Fibroblast of pulmonary artery (primary cell): ENCODE measurements at places on chromosomes 1 and 21.

- DNase-seq = no peak
Observed at GRCh38 chr1:113898241-113898814, 6.3 kb downstream of the AP4B1 start.

- no peak for DNase-seq
Observed at GRCh38 chr1:204017032-204017431, 55.9 kb upstream of the SOX13 start.

DNA sequence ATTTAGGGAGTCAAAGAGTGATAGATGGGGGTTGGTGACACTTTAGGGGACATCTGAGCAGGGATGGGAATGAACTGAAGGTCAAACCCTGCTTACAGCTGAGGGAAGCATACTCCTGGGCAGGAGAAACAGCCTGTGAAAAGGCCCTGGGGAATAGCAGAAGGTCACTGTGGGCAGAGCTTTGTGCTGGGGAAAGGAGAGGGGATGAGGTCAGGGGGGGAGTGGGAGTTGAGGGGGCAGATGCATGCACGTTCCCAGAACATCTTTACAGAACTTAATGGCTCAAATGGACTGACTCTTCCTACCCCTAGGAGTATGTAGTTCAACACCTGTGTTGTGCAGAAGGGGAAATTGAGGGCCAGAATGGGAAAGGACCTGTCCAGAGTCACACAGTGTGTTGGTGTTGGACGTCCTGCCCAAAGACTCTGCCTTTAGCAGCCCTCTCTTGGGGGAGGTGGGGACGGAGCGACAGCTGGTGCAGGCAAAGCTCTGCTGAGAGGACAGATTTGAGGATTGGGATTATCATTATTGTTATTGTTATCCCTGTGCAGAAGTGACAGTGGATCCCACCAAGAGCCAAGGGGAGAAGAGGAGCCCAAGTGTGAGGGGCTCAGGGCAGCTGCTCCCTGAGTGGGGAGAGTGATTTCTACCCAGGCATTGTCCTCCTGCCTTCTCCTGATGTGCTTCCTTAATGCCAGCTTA, 116.5 kb downstream of the PTPRU start:
- no peak for DNase-seq

- DNase-seq = peak; percentile 98
Observed at GRCh38 chr1:183244466-183244865, 58.4 kb downstream of the LAMC2 start.

DNA sequence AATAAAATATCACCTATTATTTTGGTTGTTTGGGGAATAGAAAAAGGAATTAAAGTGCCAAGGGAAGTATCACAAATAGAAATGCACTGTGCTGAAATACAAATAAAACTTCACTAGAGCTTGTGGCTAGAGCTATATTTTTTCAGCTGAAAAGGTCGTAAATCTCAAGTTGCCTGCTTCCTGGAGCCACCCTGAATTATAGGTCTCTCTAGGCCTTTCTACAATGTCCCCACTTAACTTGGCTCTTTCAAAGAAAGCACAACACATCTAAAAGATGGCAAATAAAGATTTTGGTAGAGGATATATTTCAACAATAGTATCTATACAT, 5.0 kb upstream of the RNF2 start:
- no peak for DNase-seq

- DNase-seq = no peak
Observed at GRCh38 chr1:218852527-218852926, 321.2 kb upstream of the LYPLAL1 start.

- DNase-seq = no peak
Observed at GRCh38 chr1:229058111-229058561, 212.8 kb upstream of the RAB4A start.

DNA sequence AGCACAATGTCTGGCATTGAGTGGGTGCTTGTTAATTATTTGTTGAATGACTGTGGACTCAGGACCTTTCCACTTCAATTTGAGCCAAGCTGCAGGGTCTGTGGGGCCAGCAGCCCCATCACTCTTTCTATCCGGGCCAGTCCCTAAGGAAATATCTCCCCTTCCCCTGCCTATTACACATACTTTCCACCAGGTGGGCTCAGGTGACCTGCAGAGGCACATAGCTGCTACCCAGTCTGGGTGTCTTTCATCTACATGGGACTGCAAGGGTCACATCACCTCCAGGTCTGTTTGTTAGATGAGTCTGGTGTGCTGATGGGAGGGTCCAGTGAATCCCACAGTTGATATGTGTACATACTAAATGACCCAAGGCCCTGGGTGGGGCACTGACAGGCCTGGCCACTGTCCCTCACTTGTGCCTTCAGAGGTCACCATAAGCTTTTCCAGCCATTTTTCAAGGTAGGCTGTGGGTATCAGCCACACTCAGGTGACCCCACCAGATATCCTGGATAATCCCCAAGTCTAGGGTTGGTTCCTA, 59.5 kb upstream of the KDM4A start:
- no peak for DNase-seq

DNA sequence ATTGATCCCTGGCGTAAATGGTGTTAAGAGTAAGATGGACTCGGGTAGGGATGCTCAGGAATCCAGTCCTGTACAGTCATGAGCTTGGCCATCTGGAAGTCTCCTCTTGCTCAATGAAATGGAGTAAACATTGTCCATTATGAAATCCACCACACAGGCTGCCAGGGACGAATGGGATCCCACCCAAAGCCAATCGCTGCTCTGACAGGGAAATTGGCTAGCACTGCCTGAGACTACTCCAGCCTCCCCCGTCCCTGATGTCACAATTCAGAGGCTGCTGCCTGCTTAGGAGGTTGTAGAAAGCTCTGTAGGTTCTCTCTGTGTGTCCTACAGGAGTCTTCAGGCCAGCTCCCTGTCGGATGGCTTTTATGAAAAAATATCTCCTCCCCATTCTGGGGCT, at the start of gene HSD11B1:
Gene HSD11B1 (plus strand): TSS at position 263 of the 400 bp plus-strand sequence. CDS start 97 bp downstream, at position 360.
- DNase-seq = peak; percentile 99

DNA sequence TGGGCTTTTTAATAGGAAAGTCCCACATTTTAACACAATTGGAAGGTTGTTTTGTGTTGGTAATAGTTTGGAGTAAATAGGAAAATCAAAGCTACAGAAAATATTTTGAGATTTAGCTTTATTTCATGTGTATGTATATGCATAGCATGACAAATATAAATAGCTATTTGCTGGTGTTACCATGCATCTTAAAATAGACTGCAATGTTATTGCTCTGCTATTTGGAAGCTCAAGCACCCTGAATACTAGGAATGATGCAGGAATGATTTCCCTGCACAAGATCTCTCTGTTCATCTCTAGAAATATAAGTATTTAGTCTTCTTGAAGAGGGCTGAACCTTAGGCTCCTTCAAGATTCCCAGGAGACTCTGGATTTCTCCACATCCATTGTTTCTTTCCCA, 268.3 kb upstream of the POGK start:
- DNase-seq = no peak

DNA sequence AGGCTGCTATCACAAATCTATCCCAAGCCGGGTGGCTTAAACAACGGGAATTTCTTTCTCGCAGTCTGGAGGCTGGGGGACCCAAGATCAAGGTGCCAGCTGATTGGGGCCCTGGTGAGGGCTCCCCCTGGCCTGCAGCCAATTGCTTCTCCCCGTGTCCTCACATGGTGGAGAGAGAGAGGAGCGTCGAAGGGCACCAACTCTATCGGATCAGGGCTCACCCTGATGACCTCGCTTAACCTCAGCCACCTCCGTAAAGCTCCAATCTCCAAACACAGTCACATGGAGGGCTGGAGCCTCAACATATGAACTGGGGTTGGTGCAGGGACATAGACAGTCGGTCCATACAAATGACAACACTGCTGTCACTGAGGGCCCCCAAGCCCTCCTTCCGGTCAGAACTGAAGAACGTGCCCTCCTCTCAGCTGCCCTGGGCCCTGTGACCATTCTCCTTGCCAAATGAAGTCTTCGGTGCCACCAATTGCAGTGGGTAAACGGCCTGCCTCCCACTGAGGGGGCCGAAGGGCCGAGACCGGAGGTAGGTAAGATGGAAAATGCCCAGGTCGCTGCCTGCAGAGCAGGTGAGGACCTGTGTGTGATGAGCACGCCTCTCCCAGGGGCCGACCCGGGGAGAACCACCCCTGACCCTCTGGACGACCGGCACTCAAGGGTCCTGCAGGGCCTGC, 211.0 kb downstream of the TOMM20 start:
- no peak for DNase-seq

DNA sequence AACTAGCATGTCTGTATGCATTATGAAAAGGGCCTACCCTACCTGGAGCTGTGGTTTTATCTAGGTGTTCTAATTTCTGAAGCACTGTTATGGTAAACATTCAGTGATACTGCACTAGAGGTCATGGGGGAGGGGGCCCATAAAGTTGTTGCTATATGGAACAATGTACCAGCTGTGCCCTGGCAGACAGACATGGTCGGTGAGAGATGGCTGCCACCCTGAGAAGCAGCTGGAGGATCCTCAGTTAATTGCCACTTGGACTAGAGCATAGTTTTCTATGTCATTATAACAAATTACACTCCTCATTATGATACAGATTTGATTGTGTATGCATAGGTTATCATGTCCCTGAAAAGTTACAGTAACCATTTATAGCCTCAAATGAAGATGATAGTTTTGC, 45.4 kb downstream of the ILDR2 start:
- DNase-seq = no peak

- DNase-seq = no peak
Observed at GRCh38 chr1:103218821-103219220, 110.5 kb upstream of the COL11A1 start.

GRCh38 chr21:32803651-32804050, 32.1 kb upstream of the PAXBP1 start:
- peak; percentile 13 for DNase-seq

DNA sequence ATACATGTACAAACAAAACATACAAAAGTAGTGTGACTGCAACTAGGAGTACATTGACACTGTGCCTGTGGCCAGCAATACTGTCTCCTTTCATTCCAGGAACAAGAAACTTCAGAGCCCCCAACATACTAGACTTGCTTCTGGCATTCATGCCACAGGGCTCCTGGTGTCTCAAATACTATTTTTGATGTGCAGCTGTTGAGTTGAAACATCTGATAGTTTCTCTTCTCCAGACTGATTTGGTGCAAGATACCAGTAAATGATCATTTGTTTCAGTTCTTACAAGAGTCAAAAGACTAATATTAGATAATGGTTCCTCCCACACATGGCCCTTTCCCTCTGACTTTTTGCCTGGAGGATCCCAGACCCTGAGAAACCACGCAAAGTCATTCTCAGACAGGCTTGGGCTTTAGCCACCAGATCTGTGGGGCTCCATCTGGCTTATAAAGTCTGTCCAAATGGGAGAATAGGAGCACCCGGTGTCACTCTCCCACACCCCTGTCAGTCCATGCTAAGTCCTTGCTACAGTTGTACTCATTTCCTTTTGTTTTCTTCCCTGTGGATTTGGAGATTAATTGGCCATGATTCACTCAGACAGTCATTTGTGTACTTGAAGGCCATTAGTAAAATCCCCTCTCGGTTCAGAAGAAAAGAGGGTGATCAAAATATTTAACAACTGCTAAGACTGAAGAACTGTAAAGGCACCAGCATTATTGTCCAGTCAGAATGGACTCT, 163.5 kb upstream of the RUNX1 start:
- peak; percentile 42 for DNase-seq

DNA sequence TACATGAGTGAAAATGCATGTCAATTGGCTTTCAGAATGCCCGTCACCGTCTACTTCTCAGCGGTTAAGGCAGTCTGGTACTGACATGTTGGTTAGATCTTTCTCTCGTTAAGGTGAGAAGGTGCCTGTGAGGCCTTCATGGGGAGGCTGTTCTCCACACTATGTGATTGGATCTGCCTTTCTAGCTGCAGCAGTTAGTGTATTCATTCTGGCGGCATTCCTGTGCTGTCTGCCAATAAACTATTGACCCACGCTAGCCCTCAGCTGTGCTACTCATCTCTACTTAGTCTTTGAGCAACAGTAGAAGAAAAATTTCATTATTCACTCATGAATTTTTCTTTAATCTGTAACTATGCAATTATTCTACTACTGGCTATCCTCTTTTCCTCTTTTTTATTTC, 32.0 kb downstream of the CCSAP start:
- no peak for DNase-seq

- DNase-seq = peak; percentile 8
Observed at GRCh38 chr1:81582467-81582986, 218.2 kb upstream of the ADGRL2 start.

GRCh38 chr1:106600626-106601025, 455.8 kb upstream of the PRMT6 start:
- DNase-seq = no peak

DNA sequence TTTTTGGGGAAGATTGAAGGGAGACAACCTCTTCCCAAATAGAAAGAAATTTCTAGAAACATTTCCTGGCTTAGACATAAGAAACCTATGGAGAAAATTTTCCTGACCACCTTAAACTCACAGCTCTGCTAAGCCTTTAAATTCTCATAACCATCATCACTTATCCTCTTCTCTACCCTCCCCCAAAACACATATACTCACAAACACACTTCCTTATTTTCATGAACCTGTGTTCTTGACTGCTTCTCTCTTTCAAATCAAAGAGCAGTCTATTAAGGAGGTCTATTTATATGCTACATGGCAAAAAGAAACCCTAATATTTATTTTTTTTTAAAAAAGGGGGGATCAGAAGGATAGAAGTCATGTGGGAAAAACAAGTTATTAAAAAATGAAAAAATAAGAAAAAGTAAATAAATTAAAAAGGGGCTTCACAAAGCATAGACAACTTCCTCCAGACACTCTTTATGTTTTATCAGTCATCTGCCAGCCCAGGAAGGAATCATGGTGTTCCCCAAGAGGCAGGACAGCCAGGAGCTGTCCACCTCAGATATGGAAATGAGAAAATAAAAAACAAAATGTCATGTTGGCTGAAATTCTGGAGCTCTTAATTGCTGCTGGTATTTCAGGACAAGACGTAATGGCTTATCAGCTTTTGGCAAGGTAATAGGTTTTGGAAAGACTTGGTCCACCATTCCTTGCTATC, 12.8 kb upstream of the RGS2 start:
- no peak for DNase-seq

DNA sequence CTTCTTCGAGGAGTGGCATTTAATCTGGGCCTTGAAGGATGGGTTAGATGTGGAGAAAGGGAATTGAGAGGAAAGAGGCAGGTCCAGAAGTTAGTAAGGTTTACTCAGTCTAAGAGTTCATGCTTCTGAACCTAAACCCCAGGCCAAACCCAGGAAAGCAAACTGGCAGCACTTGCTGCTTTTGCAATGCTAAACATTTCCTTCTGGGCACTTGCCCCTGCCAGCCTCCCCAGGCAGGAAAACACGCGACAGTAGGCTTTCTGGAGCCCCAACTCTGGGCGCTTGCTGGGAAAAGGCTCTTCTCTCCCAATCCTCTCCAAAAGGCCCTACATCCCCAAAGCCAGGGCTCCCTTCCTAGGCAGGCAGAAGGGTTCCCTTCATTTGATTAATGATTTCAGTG, 2.5 kb downstream of the OLFML2B start:
- DNase-seq = no peak
